Transverse colon (tissue), 4 donors: ENCODE measurements at places on chromosomes 6 and 20.
A peak's percentile ranks its signal among the peaks of the same experiment; 100 is the strongest.

GRCh38 chr6:53701333-53702218 lies 36.0 kb upstream of the KLHL31 start:
- no peak for DNase-seq

- no peak for DNase-seq
Observed at GRCh38 chr6:20238688-20239587, 26.7 kb upstream of the MBOAT1 start.

DNA sequence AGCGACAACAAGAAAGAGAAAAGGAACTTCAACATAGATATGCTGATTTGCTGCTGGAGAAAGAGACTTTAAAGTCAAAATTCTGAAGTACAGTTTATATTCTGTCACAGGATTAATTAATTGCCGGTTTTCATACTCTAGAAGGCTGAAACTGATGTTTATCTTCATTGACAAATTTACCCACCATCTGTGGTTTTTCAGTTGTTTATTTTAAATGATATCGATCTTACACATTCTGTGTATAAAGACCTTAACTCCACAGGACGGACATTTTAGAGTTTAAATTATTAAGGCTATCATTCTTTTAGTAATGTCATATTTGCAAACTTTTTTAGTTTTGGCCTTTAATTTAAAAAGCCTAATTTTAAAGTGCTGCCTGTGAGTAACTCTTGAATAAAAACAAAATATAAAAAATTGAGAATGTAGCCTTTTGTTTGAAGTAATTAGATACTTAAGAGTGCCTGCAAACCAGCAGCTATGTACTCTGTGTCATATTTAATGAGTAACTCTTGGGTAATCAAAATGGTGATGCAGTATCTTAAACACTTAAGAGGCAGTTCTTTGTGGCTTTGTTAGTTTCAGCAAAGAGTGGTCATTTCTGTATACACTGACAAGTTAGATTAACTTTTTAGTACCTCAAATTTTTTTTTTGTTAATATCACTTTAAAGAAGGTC lies 59.3 kb downstream of the CDC5L start:
- DNase-seq, result no peak

DNA sequence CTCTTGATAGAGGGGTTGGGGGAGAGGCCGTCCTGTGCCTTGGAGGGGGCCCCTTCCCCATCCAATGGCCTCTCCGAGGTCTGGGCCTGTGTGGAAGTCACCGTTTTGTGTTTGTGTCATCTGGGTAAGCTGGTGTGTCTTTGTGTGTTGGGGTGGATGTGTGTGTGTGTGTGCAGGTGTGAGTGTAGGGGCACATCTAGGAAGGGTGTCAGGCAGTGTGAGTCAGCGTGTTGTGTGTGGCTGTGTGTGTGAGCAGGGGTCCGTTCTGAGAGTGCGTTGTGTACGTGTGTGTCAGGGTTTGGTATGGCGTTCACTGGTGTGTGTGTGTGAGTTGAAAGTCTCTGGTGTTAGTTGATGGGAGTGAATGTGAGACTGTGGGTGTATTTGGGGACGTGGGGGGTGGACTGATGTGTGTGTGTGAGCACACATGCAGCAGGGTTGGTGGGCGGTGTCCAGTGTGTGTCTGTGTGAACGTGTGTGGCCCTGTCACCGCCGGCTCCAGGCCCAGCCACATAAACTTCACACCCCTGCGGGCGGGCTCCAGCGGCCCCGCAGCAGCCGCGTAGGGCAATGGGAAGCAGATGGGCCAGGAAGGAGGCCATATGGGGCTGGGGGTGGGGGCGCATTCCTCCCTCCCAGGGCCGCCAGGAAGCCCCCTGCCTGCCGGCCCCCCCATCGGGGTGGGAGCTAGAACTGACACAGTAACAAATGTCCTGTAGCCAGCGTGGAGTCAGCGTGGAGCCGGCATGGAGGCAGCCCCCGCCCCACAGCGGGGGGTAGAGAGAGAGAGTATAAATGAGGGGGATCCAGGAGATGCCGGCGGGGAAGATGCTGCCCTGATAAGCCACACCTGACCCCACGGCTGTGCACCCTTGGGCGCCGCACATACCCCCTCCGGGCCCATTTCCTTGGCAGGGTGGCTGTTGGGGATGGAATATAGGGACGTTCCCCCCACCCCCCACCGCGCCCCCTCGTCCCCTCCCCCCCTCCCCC lies 32.1 kb downstream of the SNAI1 start:
- no peak for DNase-seq

DNA sequence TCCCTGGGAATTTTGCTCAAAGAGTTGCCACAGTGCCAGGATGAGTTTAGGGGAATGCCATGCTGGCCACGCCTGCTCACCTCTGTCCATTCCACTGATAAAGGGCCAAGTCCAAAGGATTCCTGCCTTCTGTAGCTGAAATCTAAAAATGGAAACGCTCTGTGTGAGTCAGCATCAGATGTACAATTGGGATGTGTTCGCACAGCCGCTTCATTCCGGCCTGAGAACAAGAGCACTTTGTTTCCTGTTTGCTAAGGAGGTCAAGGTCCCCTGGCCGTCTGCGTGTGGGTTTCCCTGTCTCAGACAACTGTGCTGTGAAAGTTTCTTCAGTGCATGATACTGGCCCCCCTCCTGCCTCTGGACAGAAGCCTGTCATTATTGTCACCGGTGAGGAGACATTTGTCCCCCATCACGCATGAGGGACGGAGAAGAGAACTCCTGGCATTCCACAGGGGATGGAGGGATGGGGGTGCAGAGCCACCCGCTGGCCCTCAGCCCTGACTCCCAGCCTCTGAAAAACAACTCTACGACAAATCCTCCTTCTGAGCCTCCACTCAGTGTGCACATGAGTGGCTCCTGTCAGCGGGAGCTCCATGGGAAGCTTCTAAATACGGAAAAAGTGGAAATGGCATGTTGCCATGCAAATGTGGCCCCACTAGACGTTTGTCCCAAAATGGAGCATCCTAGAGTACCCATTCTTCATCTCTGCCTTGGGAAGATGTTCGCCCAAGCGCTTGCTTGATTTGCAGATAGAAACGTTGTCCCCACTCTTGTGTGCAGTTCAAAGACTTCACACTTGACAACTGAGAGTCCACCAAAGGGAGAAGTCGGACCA lies 143.5 kb upstream of the AFDN start:
- peak; percentile 71 for DNase-seq

DNA sequence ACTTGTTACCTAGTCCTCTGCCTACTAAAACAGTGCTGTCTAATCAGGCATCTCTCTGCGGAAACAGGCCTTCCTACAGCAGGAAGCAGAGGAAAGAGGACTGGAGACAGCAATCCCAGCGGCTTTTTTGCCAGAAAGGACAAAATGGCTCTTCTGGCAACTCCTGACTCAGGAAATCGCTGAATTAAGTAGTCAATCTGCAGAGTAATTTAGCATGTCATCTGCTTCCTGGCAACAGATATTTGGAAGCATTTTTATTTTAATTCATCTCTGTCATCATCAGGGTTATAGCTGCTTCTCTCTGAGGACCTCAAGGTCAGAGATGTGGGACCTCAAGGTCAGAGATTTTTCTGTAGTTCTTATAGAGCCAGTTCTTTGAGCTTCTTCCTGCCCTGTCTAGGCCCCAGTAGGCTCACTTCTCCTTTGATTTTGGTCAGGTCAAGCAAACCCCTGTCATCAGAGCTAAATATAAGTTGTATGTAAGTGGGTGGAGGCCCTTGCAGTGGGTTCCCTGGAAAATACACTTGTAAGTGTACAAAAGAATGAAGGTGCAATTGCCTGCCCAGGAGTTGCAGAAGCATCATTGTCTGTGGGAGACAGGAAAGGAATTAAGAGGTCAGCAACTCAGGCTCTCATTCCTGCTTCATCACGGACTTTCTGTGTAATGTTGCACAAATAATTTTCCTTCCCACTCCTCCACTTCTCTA lies 229.4 kb downstream of the ALDH8A1 start:
- no peak for DNase-seq

GRCh38 chr6:166987930-166988329 lies 11.3 kb upstream of the CEP43 start:
- no peak for DNase-seq

DNA sequence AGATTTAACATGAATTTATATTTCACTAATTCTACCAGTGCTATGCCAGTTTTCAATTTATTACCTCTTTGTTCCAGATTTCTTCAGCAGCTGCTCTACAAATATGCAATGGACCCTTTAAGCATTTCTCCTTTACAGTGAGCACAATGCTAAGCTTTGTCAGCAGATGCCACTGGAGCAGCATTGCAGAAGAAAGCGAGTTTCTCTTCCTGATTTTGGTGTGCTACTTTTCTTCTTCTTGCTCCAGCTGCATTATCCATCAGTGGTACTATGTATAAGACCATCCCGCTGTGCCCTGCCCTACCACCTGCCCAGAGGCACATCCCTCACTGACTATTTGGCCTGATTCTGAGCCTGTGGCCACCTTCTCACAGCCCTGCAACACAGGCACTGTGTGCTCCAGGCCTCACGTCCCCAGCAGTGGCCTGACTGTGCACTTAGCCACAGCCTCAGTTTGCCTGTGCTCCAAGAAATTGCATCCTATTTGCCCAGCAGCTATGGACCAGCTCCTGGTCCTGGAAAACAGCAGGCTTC lies 84.1 kb downstream of the TNFAIP3 start:
- no peak for DNase-seq

DNA sequence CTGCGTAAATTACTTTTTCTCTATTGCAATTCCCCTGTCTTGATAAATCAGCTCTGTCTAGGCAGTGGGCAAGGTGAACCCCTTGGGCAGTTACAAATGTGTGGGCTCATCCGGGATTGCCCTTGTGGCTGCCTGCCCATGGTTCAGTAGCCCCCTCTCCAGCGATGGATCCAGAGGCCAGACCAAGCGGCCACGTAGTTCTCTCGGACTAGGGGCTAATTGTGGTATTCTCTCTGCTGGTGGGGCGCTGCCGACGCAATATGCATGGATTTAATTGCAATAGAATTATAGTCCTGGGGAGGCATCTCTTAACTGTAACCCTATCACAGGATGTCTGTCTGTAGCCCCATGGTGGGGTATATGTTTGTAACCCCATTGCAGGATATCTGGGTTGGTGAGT lies 64.3 kb upstream of the UNC93A start:
- no peak for DNase-seq

DNA sequence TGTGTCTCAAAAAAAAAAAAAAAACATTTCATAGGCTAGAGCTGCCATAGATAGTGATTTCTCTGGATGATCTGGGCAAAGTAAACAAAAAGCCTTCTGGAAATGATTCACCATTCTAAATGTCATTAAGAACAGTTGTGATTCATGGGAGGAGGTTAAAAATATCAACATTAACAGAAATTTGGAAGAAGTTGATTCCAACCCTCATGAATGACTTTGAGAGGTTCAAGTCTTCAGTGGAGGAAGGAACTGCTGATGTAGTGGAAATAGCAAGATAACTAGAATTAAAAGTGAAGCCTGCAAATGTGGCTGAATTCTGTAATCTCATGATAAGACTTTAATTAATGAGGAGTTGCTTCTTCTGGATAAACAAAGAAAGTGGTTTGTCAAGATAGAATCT lies 26.8 kb upstream of the MMP24 start:
- no peak for DNase-seq

GRCh38 chr6:148658681-148659430 lies 88.0 kb upstream of the UST start:
- DNase-seq, result no peak

- DNase-seq, result no peak
Observed at GRCh38 chr6:41443616-41444525, 102.3 kb upstream of the FOXP4 start.

GRCh38 chr6:32604434-32604877 lies 14.8 kb upstream of the HLA-DRB1 start:
- DNase-seq, result no peak

- no peak for DNase-seq
Observed at GRCh38 chr20:34514897-34515483, 1.2 kb upstream of the DYNLRB1 start.

GRCh38 chr6:92763680-92764079 lies 655.7 kb downstream of the EPHA7 start:
- DNase-seq, result no peak

- no peak for DNase-seq
Observed at GRCh38 chr20:9574776-9575175, 60.4 kb downstream of the LAMP5 start.

- no peak for DNase-seq
Observed at GRCh38 chr6:90131614-90132423, 164.8 kb downstream of the BACH2 start.

DNA sequence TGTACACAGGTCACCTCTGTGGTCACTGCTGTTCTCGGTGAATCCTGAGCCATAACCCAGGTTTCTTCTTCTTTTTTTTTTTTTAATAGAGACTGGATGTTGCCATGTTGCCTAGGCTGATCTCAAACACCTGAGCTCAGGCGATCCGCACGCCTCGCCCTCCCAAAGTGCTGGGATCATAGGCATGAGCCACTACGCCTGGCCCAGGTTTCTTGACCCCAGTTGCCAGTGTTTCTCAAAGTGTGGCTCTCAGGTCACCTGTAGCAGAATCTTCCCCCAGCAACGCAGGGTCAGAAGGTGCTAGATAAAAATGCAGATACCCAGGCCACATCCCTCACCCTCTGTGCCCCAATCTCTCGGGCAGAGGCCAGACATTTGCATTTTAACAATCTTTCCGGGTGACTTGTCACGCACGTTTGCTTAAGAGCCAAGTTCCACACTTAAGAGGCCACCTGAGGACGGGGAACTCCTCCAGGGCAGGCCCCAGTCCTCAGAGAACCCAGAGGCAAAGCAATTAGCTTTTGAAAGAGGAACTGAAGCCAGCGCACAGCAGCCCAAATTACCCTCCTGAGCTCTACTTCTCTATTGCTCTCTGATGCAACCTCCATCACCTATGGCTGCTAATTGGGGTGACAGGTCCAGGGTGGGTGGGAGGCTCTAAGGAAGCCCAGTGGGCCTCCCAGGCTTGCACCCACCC lies 81.8 kb downstream of the NFATC2 start:
- DNase-seq, result no peak

DNA sequence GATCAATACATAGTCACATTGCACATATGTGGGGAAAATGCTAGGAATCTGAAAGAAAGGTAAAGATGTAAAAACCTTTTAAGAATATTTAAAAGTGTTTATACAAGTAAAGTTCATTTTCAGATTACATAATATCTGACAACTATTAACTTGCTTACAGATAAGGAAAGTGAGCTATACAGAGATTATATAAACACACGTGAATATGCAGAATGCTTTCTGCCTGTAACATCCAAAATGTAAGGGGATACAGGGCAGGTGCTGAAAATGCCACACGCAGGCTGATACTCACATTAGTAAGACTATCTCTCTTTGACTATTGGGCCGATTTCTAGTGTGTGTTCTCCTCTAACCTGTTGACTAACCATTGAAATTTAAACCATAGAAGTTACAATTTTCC lies 17.9 kb upstream of the MAP7 start:
- DNase-seq, result no peak

DNA sequence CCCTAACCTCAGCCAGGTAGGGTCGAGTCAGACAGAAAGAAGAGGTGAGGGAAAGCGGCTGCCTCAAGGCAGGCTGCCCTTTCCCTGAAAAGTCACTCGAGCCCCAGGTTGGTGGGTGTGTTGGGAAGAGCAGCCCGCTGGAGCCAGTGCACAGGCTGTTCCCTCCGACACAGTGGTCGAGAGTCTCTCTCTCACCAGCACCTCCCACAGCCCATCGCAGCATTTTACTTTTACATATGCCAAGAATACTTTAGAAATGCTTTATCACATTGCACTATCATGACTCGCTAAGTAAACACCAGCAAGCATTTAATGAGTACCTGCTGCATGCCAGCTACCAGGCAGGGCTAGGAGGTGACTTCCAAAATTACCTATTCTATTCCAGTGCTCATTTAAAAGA lies 1.7 kb downstream of the PRPH2 start:
- DNase-seq, result no peak

GRCh38 chr20:9981829-9982228 lies 53.0 kb upstream of the ANKEF1 start:
- DNase-seq, result peak; percentile 47
